NCI-H146 (cell line): ENCODE measurements at places on chromosomes 2 and 18.
A peak's percentile ranks its signal among the peaks of the same experiment; 100 is the strongest.

DNA sequence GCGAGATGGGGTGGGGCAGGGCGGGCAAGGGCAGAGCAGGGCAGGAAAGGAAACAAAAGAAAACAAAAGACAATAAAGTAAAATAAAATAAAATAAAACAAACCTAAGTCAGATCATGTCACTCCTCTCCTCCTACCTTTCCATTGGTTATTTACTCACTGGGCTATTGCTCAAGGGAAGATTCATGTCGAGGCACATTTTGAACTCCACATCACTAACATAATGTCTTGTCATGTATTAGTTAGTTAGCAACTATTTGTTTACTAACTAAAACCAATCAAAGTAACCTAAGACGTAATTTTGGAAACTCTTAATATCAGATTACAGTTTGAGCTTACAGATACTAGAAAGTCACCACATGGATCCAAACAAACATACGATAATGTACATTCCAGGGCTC is 2.2 kb downstream of the C1D start:
- DNase-seq: no peak

- no peak for DNase-seq
Observed at GRCh38 chr2:233565685-233566140, 869 bp downstream of the USP40 start.

DNA sequence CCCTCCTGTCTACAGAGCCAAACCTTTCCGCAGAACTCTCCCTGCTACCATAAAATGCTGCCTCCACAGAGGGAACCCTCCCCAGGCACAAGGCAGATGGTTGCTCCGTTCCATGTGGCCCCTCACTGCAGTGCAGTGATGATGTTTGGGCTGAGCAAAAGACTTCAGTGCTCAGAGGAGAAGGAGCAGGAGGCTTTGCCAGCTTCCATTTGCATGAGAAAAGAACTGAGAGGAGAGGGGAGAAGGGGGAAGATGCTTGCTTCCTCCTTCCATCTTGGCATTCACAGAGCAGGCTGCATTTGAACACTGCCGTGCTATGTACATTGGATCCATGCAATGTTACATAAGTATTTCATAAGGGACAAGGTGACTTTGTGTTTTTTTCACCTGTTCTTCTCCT is 46.6 kb upstream of the TMEM200C start:
- DNase-seq: no peak

- DNase-seq: peak; percentile 88
Observed at GRCh38 chr2:96685577-96686459, 43.3 kb downstream of the FER1L5 start.

GRCh38 chr18:55355223-55355622 is 232.8 kb downstream of the TCF4 start:
- DNase-seq: no peak

GRCh38 chr2:62030902-62031301 is 125.4 kb downstream of the COMMD1 start:
- no peak for DNase-seq

GRCh38 chr2:169716238-169716886 is 17.3 kb upstream of the KLHL23 start:
- DNase-seq: peak; percentile 75

DNA sequence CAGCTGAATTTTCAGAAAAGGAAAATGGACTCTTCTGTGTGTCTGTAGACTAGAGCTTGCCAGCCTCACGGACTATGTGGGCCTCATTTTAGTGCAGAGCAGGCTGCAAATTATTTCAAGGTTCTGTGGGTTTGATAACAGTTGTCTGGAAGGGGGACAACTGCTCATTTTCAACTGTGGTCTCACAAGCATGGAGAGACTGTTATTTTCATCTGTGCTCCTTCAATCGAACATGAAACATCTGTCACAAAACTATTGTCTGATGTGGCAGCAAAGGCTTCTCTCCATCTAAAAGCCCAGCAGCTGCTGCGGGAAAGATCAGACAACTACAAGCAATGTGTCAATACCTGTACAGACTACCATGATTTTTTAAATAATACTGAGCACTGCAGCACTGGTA is 211.8 kb downstream of the LRRTM4 start:
- no peak for DNase-seq

GRCh38 chr2:98518101-98518500 is 73.4 kb downstream of the INPP4A start:
- no peak for DNase-seq

DNA sequence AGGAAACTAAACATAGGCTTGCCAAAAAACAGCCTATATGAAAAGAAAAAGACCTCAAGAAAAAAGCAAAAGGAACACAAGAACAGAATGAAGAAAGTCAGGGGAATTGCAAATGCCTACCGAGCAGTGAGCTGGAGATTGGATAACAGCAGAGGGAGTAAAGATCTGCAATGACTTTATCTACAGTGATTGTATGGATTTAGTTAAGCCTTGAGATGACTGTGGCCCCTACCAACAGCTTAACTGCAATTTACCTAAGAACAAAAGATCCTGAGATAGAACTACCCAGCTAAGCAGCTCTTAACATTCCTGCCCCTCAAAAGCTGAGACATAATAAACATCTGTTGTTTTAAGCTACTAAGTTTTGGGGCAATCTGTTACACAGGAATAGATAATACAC is 20.5 kb downstream of the LNPK start:
- no peak for DNase-seq

GRCh38 chr2:85312404-85312803 is 15.4 kb downstream of the TGOLN2 start:
- DNase-seq: no peak

GRCh38 chr2:219542931-219543595 is 546 bp downstream of the CHPF start:
- DNase-seq: peak; percentile 20

- no peak for DNase-seq
Observed at GRCh38 chr18:39587586-39587985, 2022.0 kb upstream of the CELF4 start.

DNA sequence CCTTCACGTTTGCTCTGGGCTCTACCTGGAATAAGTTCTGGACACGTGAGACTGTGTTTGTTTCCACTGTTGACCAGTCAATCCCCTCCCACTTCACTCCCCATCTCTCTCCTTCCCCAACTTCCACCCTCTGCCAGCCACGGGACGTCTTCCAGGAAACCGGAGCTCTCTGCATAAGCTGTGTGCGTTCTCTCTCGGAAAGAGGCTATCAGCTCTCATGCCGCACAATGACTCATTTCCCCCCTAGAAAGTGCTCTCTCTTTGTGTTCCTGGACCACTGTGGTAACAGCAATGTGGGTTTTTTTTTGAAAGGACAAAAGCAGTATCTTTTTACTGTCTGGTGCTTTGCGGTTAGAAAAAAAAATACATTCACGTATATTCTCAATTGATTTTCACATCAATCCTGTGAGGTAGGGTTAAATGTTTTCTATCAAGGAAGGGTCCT is 10.2 kb downstream of the PROKR1 start:
- no peak for DNase-seq

GRCh38 chr2:52210611-52211010 is 1178.7 kb upstream of the NRXN1 start:
- no peak for DNase-seq

DNA sequence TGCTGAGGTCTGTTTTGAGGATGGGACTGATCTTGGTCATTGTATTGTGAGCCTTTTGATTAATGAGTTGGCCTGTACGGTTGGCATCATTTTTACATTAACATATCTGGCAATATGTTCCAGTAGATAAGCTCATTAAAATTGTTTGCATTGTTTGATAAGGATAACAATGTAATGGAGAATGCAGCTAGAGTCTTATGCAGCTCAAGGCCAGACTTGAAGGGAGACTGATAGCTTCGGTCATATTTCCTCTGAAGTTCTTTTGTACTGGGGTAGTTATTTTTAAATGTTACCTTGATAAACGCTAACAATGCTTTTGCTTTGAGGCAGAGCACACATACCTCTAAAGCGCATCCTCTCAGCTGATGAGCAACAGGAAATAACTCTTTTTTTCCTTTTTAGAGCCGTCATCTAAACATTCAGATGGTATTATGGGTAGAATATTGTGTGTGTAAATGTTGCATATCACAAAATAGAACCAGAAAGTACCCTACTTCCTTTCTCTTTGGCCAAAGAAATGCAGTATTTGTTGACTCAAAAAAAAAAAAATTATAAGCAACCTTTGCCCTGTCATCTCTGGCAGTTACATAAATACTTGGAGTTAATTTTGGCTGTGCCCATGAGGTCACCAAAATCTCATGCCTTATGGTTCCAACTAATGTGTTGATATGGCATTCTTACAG is 1.3 kb downstream of the MAPRE2 start:
- DNase-seq: peak; percentile 71

- DNase-seq: peak; percentile 97
Observed at GRCh38 chr18:658001-658946, 821 bp downstream of the TYMS start.

DNA sequence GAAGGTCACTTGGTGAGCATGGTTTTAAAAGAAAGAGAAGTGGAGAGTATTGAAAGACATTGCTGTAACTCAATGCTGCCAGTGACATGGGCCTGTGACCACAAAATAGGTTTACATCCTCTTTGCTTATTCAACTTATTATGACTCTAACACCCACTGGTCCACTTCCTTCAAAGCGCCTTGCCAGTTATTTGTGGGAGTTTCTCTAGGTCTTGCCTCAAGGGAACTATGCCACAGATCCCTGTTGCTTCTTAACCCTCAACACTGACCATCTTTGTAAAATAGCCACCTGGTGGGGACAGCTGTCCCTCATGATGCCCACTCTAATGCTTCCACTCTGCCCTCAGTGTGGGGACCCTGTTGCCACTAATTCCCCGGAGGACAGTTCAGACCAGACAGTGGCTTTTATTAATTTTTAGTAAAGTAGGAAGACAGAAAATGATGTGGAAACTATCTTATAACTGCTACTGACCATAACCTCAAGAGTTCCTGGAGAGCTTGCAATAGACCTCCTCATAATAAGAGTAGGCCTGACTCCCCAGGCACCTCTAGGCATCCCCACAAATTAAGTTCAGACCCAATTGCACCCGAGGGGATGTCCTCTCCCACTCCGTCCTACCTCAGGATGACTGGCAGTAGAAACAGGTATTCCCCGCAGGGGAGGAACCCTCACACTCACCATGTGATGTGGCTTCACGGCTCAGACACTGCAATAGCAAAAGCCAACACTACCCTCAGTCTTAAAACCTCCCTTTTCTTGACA is 31.3 kb upstream of the SLC25A52 start:
- DNase-seq: no peak

DNA sequence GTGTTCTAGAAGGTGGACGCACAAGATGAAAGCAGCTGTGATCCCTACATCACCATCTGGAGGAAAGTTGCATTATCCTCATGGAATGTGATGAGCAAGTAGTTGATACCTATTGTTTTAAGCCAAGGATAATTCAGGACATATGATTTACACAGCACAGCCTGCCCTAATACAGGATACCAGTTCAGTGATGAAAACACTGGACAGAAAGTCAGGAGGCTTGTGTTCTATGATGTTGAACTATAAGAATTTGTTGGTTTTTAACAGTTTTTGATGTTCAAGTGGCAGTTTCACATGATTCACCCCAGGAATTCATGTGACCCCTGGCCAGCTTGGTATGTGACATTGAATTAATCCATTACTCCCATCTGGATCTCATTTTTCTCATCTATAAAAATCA is 6.2 kb upstream of the CHST10 start:
- no peak for DNase-seq

DNA sequence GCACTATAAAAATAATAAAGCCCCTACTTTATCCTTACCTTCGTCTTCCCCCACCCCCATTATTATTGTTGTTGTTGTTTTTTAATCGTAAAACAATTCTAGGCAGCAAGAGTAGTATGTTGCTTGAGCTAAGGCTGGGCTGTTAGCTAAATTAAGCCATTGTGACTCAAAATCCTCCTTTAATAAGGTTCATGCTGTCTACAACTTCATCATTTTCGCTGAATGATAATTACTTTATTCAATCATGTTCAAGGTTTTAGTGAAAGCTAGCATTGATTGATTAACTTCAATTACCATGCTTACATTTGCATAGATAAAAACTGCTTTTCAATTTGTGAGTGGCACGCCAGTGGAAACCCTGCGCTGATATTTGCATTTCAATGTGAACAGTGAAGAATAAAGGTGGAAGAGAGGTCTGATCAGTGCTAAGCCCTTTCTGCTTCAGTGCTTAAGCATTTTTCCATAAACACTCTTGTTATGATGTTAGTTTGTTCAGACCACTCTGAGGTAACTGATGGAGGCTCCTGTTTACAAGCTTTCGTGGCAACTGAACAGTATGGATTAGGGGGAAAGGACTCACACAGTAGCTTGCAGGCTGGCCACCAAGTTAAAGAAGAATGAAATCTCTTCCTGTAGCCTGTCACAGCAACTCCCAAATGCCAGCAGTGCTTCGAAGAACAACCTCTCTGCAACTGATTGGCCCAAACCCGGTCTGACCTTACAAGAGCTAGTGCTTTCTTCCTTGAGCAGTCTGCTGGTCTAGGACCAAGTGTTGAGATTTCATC is 156.8 kb downstream of the GPD2 start:
- DNase-seq: no peak

- no peak for DNase-seq
Observed at GRCh38 chr2:69789175-69789721, 40.2 kb upstream of the GMCL1 start.

DNA sequence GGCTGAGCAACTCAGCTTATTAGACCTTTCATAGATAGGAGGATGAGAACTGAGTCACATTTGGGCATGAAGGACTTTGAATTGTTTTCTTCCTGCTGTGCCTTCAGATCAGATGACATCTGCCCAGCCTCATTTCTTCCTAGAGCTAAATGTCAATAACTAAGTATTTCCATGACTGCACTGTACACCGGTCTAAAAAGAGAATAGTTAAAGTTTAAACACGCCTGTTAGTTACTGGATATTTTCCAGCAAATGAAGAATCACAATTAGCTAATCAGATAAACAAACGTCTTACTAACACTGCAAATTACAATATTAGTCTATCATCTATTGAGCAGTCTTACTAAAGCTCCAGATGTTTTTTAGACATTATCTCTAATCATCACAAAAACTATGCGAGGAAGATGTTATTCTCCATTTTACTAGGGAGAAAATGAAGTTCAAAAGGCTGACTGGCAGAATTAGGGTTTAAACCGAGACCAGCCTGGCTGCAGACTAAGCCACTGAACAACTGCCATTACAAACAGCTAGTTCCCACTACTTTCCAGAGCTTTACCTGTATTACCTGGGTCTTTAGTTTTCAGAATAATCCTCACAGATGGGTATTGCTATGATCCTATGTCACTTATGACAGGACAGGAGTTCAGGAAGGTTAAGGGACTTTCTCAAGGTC is 69.4 kb upstream of the ZNF397 start:
- DNase-seq: no peak

GRCh38 chr18:52341103-52341432 is 1.1 kb downstream of the DCC start:
- peak; percentile 10 for DNase-seq

DNA sequence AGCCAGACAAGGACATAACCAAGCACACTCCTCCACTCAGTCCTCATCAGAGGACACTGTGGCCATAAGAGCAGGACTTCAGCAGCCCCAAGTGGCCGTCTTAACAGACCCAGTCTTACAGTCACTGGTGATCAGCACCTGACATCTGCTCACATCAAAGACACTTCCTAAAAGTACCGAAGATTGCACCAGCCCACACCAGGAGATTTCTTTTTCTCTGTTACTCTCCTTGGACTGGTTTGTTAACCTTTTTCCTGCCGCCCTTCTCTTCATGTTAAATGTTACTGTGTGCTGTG is 44.1 kb downstream of the MRPS5 start:
- DNase-seq: peak; percentile 52

GRCh38 chr2:111135910-111136297 is 15.2 kb downstream of the BCL2L11 start:
- peak; percentile 40 for DNase-seq

- no peak for DNase-seq
Observed at GRCh38 chr18:57942493-57942892, 101.5 kb upstream of the NEDD4L start.
